Colonic mucosa (tissue), 4 donors: ENCODE measurements at places on chromosomes 5 and 9. TPM values are rescaled to one million over a fixed set of nuclear protein-coding genes. Genes with fewer than 3 reads are reported as not detected.

Gene EIF4E1B
- total RNA-seq: not detected

- no peak for DNase-seq
Observed at GRCh38 chr5:14408969-14409586, 172.5 kb upstream of the OTULINL start.

Gene ORM2
- 2.4 TPM for total RNA-seq

GRCh38 chr5:173411791-173412555, 83.8 kb upstream of the STC2 start:
- DNase-seq: no peak

Gene CCDC171
- 2.3 TPM for total RNA-seq

Gene SPINK5
- total RNA-seq: 29.0 TPM

- DNase-seq: no peak
Observed at GRCh38 chr9:36389590-36389989, 10.5 kb downstream of the RNF38 start.

Gene RABGAP1
- total RNA-seq: 40.9 TPM

DNA sequence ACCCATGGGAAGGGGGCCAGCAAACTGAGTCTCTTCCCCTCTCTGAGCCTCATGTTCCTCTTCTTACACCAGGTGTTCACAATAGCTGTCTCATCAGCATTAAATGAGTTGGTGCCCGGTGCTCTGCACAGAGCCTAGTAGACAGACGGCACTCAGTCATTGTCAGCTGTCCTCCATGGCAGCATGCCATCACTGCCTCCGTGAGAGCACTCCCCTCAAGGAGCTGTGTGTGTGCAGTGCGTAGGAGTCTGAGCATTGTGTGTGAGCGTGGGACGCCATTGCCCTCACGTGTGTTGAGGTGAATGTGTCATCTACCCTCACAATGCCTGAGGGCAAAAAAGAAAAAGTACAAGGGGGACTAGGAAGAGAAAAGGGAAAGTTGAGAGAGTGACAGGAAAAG, 536.5 kb downstream of the CDK5RAP2 start:
- no peak for DNase-seq

Gene ANKRD20A1
- total RNA-seq: 6.0 TPM
